ENCODE measurements at places on chromosomes 1 and 21.

- H3K27me3 ChIP-seq: no peaks in the 10 kb centered on the region
- H3K4me1 ChIP-seq: peaks cover 3% of the 10 kb centered on the region
- H3K27ac ChIP-seq: peak overlapping the region; percentile 87
- no peak overlapping the region for H3K4me3 ChIP-seq
Measured at GRCh38 chr1:51856745-51857144, 21.8 kb downstream of the NRDC start.

DNA sequence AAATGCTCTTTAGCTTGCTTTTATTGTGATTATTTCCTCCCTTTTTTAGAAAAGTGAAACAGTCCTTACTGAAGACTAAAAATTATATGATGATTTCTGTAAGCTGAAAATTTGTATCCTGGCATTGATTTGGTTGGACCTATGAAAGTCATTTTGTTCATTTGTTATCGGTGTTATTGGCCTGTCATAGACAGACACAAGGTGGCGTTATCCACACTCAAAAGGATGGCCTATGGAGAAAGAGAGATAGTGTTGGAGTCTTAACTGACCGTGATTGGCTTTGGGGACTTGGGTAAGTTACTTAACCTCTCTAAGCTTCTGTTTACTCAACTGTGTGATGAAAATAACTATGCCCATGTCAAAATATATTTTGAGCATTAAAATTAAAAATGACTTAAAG lies 203.6 kb upstream of the CHODL start:
- DNase-seq: peak; percentile 7
- H3K4me1 ChIP-seq: no peaks in the 10 kb centered on the region
- H3K36me3 ChIP-seq: no peaks in the 10 kb centered on the region
- peaks cover 3% of the 10 kb centered on the region for H3K27me3 ChIP-seq
- no peak overlapping the region for H3K4me3 ChIP-seq

GRCh38 chr1:224317383-224318045 lies 12.5 kb downstream of the NVL start:
- peaks cover 4% of the 10 kb centered on the region for H3K27me3 ChIP-seq
- H3K36me3 ChIP-seq: peaks cover 47% of the 10 kb centered on the region
- DNase-seq: no peak
- peaks cover 20% of the 10 kb centered on the region for H3K4me1 ChIP-seq
- H3K27ac ChIP-seq: peak overlapping the region; percentile 65
- H3K4me3 ChIP-seq: peak overlapping the region; percentile 17

DNA sequence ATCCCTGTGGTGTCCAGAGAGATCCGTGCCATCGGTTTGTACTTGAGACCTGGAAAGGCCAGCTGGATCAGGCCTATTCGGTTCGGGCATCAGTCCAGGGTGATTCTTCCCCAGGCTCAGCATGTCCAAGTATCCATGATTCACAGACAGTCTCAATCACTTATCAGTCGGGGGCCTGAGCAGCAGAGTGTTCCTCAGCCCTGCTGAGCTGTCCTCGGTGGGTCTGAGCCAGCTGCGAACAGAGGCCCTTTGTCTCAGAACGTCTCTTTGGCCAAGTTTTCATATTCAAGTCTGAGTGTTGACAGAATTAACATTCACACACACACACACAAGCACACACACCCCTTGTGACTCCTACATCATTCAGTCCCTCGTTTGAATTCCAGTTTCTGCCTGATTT lies 33.4 kb upstream of the OSBPL9 start:
- H3K4me3 ChIP-seq: no peak overlapping the region
- peaks cover 6% of the 10 kb centered on the region for H3K27me3 ChIP-seq
- no peak for DNase-seq
- H3K36me3 ChIP-seq: no peaks in the 10 kb centered on the region
- H3K4me1 ChIP-seq: peaks cover 8% of the 10 kb centered on the region

DNA sequence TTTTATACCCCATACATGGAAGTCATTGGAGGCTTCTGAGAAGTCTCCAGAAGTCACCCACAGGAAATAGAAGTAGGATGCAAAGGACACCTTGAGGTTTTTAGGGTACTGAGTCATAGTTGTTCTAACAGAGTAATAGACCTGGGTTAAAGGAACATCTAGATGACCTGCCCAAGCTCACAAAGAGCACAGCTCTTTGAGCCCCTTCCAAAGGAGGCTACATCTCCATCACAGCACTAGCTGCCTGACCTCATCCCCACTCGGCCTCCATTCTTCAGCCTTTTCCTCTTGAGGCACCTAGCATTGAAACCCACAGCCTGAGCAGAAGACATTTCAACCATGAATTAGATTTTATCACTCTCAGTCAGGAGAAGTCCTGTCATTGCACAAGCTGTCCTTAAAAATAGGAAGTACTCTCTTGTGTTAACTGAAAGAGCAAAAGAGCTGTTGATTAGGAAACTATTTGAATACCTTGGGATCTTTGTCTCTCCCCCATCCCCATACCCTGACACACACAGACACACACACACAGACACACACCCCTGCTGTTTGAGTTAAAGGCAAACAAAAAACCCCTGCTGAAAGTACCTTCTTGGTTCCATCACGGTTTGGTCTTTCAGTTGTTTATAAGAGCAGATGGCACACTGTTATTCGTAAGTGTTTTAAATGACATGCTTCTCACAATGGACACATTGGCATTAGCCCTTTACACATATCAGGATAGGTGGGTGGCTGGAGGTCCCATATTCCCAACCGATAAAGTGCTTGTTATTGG lies 22.2 kb downstream of the MKNK1 start:
- H3K27me3 ChIP-seq: peaks cover 11% of the 10 kb centered on the region
- H3K4me1 ChIP-seq: peaks cover 8% of the 10 kb centered on the region
- no peak overlapping the region for H3K27ac ChIP-seq
- no peak for DNase-seq
- no peak overlapping the region for H3K4me3 ChIP-seq

GRCh38 chr1:29991025-29991424 lies 732.4 kb downstream of the MATN1 start:
- H3K27ac ChIP-seq: no peak overlapping the region
- DNase-seq: peak; percentile 58
- no peaks in the 10 kb centered on the region for H3K36me3 ChIP-seq
- peaks cover 10% of the 10 kb centered on the region for H3K27me3 ChIP-seq
- H3K4me3 ChIP-seq: peak overlapping the region; percentile 22

- no peaks in the 10 kb centered on the region for H3K36me3 ChIP-seq
- DNase-seq: peak; percentile 30
- peak overlapping the region; percentile 62 for H3K4me3 ChIP-seq
- H3K27ac ChIP-seq: peak overlapping the region; percentile 89
- H3K4me1 ChIP-seq: peaks cover 74% of the 10 kb centered on the region
- no peaks in the 10 kb centered on the region for H3K27me3 ChIP-seq
Measured at GRCh38 chr1:59393211-59394180, 96.6 kb downstream of the FGGY start.

DNA sequence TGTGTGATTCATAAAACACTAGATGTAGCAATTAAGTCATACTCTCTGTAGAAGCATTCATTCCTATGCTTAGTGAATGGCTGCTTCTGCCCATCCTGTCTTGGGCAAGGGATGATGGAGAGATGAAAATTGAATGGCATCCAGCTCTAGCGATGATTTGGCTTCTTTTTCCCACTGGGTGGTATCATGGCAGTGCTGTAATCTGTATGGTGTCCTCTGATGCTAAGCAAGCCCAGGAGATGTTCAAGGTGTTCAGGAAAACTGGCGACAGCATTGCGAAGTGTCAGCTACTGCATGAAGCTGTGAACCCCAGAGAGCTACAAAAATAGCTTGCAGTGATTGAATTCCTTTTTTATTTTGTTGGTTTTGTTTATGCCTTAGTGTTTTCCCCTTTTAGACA lies 48.9 kb upstream of the LEPR start:
- no peaks in the 10 kb centered on the region for H3K4me1 ChIP-seq
- H3K27ac ChIP-seq: no peak overlapping the region
- no peak for DNase-seq
- no peaks in the 10 kb centered on the region for H3K36me3 ChIP-seq
